ENCODE measurements at places on chromosomes 7 and 10. TPM values are rescaled to one million over a fixed set of nuclear protein-coding genes. Genes with fewer than 3 reads are reported as not detected.

DNA sequence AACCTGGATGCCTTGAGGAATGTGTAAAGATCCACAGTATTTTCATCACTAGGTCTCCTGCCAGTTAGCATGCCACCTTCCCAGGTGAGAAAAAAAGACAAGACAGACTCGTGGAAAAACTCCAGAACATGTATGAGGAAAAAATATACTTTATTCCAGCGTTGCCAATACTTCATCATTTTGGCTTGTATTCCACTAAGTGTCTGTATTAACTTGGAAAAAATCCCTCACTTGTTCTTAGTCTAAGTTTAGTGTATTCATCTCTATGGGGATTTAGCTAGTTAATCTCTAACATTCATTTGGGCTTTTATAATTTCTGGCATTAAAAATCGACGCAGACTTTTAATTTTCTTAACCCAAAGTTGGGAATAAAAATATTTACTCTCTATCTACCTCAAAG lies 759.4 kb downstream of the SORCS1 start:
- no peaks in the 10 kb centered on the region for H3K36me3 ChIP-seq
- no peaks in the 10 kb centered on the region for H3K27me3 ChIP-seq
- no peak for DNase-seq
- no peak overlapping the region for H3K27ac ChIP-seq

The TMEM273 gene
- total RNA-seq: not detected

DNA sequence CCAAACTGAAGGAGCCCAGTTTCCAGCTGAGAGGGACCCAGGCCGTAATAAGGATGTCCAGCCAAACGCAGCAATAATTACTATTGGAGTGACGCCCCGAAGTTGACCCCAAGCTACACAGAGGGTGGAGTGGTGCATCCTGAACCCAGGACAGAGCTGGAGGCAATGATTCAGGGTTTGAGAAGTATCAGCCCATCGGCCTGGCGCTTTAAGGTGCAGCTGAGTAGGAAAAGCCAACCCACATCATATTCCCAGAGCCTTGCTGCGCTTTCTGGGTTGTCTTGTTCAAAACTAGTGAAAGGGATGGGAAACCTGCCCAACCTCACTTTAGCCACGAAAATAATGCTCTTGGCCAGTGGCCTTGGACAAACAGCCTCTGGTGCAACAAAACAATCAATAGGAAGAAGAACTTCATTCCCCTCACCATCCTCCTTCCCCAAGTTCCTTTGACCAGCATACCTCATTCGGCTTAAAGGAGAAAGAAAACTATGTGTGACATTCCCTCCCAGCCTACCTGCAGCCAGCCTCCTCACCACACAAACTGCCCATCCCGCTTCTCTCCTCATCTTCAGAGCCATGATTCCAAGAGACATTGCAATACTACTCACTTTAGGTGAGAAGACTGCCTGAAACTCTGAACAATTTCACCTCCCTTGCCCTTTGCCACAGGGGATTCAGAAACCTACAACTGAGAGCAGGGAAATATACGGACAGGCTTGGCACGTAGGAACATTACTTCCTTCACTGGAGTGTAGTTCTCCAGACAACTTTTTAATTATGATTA lies 217.2 kb upstream of the MKLN1 start:
- H3K4me3 ChIP-seq: peak overlapping the region; percentile 50
- H3K27me3 ChIP-seq: no peaks in the 10 kb centered on the region
- H3K4me1 ChIP-seq: peaks cover 4% of the 10 kb centered on the region
- DNase-seq: peak; percentile 34
- H3K36me3 ChIP-seq: no peaks in the 10 kb centered on the region

GRCh38 chr10:117444497-117445040 lies 69.3 kb upstream of the PDZD8 start:
- H3K27me3 ChIP-seq: no peaks in the 10 kb centered on the region
- H3K4me3 ChIP-seq: no peak overlapping the region
- H3K36me3 ChIP-seq: no peaks in the 10 kb centered on the region
- H3K4me1 ChIP-seq: no peaks in the 10 kb centered on the region

DNA sequence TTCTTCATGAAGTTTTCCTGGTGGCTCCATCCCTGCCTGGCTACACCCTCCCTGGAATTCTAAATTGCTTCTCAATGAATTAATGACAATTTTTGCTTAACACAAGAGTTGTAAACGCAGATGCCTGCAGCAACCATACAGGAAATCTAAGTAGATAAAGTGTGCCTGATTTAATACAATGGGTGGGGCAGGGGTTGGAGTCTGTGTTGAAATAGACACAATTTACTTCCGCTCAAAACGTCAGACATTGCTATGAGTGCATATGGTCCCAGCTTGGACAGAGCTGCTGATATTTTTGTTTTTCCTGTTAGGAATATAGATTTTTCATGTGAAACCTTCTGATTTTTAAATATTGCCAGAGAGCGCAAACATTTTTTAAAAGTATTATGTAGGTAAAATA lies 1235.0 kb upstream of the SORCS1 start:
- no peaks in the 10 kb centered on the region for H3K4me1 ChIP-seq
- H3K36me3 ChIP-seq: no peaks in the 10 kb centered on the region
- DNase-seq: no peak
- H3K27ac ChIP-seq: no peak overlapping the region

DNA sequence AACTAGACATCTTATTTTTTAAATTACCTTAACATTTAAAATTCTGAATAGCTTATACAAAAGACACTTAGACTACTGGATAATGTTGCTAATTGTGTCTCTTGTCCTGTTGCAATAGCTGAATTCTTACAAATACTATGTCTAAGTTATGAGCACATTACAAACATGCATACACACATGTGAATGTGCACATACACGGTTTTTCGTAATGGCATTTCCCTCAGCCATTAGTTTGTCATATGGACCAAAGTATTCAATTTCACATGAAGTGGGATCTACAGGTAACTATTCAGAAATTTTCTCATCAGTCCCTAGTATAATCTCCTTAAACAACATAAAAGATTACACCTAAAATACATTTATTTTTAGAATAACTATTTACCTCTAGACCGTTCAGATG lies 178.6 kb upstream of the BET1 start:
- peak overlapping the region; percentile 97 for H3K27ac ChIP-seq
- DNase-seq: no peak
- H3K4me3 ChIP-seq: no peak overlapping the region

DNA sequence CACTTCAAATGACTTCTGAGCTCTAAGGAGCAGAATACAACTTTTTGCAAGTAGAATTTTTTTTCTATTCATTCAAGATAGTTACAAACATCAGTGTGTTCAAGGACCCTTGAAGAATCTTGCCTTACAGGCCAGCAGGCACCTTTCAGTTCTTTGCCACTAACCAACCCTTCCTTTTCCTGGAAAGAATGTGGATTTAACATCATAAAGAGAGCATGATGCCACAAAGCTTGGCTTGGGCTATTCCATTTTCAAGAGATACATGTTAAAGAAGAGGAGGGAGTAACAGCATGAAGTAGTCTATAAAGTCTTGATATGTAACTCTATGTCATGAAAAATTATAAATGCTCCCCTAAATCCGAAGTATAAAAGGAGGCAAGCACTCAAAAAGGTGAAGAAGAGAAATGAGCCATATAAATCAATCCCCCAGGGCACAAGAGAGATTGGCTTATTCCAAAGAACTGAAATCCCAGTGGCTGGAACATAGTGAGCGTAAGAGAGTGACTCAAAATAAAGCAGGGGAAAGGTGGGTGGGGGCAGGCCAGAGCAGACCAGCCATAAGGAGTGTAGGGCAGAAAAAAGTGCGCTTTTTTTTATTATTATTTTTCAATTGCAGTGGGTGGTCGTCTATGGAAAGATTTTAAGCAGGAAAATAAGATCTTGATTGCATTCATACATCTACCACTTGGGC lies 1025.6 kb upstream of the C7orf33 start:
- no peak overlapping the region for H3K4me3 ChIP-seq
- no peaks in the 10 kb centered on the region for H3K27me3 ChIP-seq
- H3K4me1 ChIP-seq: no peaks in the 10 kb centered on the region
- H3K27ac ChIP-seq: no peak overlapping the region
- no peak for DNase-seq

DNA sequence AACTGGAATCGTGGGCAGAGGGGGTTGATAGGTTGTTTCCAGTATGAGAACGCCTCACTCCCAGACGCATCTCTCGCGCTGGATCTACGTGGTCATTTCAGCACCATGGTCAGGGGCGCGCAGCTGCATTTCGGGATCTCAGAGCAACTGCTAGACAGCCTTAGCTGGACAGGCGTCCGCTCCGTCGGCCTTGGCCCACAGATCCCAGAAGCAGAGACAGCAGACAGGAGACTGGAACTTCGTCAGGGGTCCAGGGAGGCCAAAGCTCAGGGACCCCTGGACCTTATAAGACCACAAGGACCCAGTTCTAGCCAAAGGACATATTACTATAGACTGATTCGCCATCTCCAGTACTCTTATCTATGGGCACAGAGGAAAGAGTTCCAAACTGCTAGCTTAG lies 5.3 kb downstream of the NEUROG3 start:
- H3K4me1 ChIP-seq: no peaks in the 10 kb centered on the region
- H3K27ac ChIP-seq: no peak overlapping the region
- peak; percentile 51 for DNase-seq
- H3K4me3 ChIP-seq: no peak overlapping the region
- peaks cover 49% of the 10 kb centered on the region for H3K27me3 ChIP-seq
- no peaks in the 10 kb centered on the region for H3K36me3 ChIP-seq

GRCh38 chr10:79387466-79387973 lies 40.3 kb downstream of the PPIF start:
- no peak overlapping the region for H3K27ac ChIP-seq
- peaks cover 65% of the 10 kb centered on the region for H3K36me3 ChIP-seq
- no peaks in the 10 kb centered on the region for H3K27me3 ChIP-seq

DNA sequence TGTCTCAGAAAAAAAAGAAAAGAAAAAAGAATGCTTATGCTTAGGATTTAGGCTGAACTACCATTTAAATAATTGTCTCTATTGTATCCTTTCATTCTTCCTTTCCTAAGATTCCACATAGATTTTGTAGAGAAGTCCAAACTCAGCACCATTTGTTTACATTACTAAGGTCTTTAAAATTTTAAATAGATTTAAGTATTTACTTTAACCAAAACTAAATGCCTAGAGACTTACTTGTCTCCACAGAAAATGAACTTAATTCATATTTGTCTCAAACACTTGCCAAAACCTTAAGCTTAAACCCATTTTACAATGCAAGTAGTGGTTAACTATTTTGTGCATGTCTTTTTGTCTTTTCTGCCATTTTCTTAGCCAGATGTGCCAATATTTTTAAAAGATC lies 54.1 kb upstream of the ABI1 start:
- DNase-seq: peak; percentile 31
- no peaks in the 10 kb centered on the region for H3K4me1 ChIP-seq
- peak overlapping the region; percentile 75 for H3K27ac ChIP-seq
- no peaks in the 10 kb centered on the region for H3K36me3 ChIP-seq
- no peak overlapping the region for H3K4me3 ChIP-seq

GRCh38 chr7:37234334-37234733 lies 214.3 kb downstream of the ELMO1 start:
- DNase-seq: no peak
- H3K27me3 ChIP-seq: no peaks in the 10 kb centered on the region
- no peak overlapping the region for H3K4me3 ChIP-seq
- no peak overlapping the region for H3K27ac ChIP-seq
- no peaks in the 10 kb centered on the region for H3K36me3 ChIP-seq

The ZCWPW1 gene
- 0.56 TPM for total RNA-seq

The SLC26A3 gene
- not detected for total RNA-seq

The PRPF18 gene
- total RNA-seq: 10.0 TPM

DNA sequence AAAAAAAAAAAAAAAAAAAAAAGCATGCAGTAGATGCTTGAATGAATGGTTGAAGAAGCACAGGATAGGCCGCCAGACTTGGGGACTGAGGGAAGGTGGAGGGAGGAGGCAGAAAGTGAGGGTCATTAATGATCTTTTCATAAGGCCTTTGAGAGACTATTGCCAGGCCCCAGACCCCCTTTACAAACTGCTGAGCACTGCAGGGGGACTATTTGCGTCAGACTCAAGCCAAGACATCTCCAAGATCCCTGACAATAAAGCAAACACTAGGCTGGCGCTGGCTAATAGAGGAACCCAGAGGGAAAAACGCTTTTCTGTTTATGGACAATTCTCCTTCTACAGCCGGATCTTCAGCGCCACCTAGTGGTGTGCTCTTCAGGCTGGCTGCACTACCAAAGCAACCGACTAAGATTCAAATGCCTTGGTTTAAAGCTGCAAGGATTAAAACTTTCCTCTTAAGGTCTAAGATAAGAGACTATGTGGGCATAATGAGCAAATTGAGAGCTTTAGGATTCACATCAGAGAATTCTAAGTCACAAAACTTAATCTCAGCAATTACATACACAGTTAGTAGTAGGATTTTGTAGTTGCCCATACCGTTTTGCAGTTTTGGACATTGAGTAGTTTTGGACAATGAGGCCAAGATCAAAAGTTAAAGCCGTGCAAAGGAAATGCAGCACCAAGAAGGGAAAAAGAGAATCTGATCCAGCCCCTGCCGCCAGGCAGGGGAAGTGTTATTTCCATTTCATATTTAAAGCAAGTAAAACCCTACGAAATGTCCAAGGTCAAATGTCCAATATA lies 17.9 kb upstream of the AGK start:
- no peak overlapping the region for H3K27ac ChIP-seq
- no peaks in the 10 kb centered on the region for H3K4me1 ChIP-seq
- H3K4me3 ChIP-seq: no peak overlapping the region
- DNase-seq: peak; percentile 74

DNA sequence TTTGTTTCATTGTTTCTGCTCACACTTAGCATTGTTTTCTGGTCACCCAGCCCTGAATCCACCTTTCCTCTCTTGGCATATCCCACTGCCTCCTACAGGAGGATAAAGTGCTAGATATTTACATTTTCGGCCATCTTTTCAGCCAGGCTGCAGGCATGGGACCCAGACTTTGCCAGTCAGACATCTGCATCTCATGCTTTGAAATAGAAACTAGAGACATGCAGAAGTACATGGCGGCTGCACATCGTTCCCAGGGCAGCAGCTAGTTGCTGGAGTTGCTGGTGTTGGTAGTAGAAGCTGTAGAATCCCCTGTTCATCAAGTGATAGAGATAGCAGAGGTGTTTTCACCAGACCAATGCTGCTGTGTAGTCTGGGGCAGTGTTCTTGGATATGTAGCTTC lies 18.7 kb downstream of the STAMBPL1 start:
- no peak overlapping the region for H3K4me3 ChIP-seq
- H3K27ac ChIP-seq: peak overlapping the region; percentile 20
- peaks cover 16% of the 10 kb centered on the region for H3K36me3 ChIP-seq
- no peak for DNase-seq
- H3K27me3 ChIP-seq: no peaks in the 10 kb centered on the region
- H3K4me1 ChIP-seq: peaks cover 36% of the 10 kb centered on the region

The RET gene
- total RNA-seq: 0.18 TPM

DNA sequence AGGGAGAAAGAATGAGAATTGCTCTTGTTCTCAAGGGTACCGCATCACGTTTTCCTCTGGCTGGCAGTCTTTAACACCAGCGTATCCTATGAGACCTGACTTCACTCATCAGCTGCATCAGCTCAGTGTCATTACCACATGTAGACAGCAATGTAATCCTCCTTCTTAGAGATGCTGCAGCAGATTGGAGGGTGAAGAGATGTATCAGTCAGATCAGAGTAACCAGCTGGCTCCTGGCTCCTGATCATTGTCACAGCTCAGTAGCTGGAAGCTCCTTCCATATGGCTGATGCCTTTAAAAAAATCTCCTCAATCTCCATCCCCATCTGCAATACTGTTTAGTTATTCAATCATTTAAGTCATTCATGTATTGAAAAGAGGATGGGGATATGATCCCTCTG lies 39.7 kb upstream of the EPHB6 start:
- no peaks in the 10 kb centered on the region for H3K36me3 ChIP-seq
- no peak overlapping the region for H3K27ac ChIP-seq
- no peak overlapping the region for H3K4me3 ChIP-seq
- peaks cover 4% of the 10 kb centered on the region for H3K27me3 ChIP-seq

- no peak for DNase-seq
- peaks cover 11% of the 10 kb centered on the region for H3K4me1 ChIP-seq
- no peak overlapping the region for H3K4me3 ChIP-seq
These were observed 17.2 kb downstream of the PANK1 start for GRCh38 chr10:89627830-89628229.
